NCI-H226 (cell line): ENCODE measurements at places on chromosomes 5 and 9.
A peak's percentile ranks its signal among the peaks of the same experiment; 100 is the strongest.

GRCh38 chr9:76987594-76988200 lies 31.8 kb upstream of the FOXB2 start:
- DNase-seq: peak; percentile 37

DNA sequence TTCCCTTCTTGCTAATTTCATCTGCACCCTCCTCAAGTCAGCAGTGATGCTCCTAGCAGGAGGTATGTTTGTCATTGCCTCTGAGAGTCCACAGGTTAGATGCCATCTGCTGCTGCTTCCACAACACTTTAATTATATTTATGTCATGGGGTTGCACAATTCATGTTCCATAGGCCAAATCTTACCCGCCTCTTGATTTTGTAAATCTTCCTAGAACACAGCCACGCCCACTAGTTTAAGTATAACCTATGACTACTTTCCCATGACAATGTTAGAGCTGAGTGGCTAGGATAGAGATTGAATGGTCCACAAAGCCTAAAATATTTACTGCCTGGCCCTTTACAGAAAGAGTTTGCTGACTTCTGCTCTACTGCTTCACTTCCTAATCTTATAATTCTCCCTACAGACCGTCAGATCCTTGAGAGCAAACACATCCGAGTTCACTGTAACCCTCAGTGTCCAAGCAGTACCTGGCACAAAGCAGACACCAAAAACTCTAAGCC lies 21.1 kb downstream of the LIFR start:
- no peak for DNase-seq

- DNase-seq: peak; percentile 37
These were observed 1.9 kb downstream of the RAB24 start for GRCh38 chr5:177301503-177302165.

DNA sequence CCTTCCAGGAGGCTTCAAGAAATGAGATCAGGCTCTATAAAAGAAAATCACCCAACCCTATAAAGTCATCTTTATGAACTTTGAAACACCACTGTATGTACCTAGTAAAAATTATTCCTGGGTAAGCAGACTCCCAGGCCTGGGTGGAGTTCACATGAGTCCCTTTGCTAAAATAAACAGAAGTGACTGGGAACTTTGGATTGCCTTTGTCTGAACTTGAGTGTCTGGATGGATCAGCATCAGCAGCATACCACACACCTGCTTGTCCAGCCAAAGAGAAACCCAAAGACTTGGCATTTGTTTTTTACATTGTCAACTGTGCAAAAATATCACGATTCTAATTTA lies 79.6 kb upstream of the CDKN2B start:
- DNase-seq: no peak
